A549 treated with Mapracorat at 1 μM for 4 hours (cell line): ENCODE measurements at places on chromosomes 16 and 17. TPM values are rescaled to one million over a fixed set of nuclear protein-coding genes. Genes with fewer than 3 reads are reported as not detected.

Gene ALOX12
- not detected in 5 replicates for total RNA-seq

Gene ST6GALNAC1
- total RNA-seq: 0.21 to 0.49 TPM (median 0.37 TPM) in 5 replicates

Gene PRAC2
- not detected in 5 replicates for total RNA-seq

Gene ITGA3
- 379 to 446 TPM (median 427 TPM) in 5 replicates for total RNA-seq

Gene MPV17L
- total RNA-seq: 4.3 to 6.9 TPM (median 5.2 TPM) in 5 replicates

Gene RAB26
- total RNA-seq: 2.4 to 4.2 TPM (median 3.9 TPM) in 5 replicates

Gene SBK1
- 0.19 to 0.36 TPM (median 0.26 TPM) in 5 replicates for total RNA-seq

Gene KCNAB3
- 1.7 to 3.9 TPM (median 2.6 TPM) in 5 replicates for total RNA-seq

Gene GPR142
- total RNA-seq: not detected in 5 replicates

Gene WSB1
- total RNA-seq: 60.3 to 85.3 TPM (median 71.9 TPM) in 5 replicates

Gene DNAJA2
- 67.3 to 74.9 TPM (median 71.5 TPM) in 5 replicates for total RNA-seq
